ENCODE measurements at places on chromosomes 5 and 9. TPM values are rescaled to one million over a fixed set of nuclear protein-coding genes. Genes with fewer than 3 reads are reported as not detected.

DNA sequence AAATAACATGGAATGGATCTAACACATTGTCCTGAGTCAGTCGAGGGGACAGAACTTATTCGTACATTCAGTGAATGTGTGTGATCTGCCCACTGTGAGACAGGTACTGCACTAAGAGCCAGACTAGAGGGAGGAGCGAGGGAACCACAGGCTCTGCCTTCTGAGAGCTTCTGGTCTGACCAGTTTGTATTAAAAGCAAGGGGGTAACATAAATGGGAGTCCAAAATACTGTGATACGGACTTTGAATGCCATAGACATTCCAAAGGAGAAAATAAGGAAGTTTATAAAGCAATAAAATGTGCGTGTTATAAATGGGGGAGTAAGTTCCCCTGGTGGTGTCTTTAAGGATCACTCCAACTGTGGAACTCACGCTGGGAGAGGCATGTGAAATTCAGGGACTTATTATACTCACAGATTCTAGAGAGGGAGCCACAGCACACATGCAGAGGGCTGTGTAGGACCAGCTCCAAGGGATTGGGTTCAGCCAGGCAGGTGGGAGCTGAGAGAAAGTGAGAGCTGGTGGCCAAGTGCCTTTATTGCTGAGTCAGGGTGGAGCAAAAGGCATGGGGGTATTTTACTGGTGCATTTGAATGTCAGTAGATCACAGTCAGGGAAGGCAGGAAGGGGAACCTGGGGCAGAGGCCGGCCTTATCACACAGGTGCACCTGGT, 186.5 kb upstream of the WWC1 start:
- no peaks in the 10 kb centered on the region for H3K36me3 ChIP-seq
- H3K27me3 ChIP-seq: no peaks in the 10 kb centered on the region
- H3K4me1 ChIP-seq: no peaks in the 10 kb centered on the region
- no peak for DNase-seq

GRCh38 chr9:126439402-126439765, 112.8 kb downstream of the MVB12B start:
- no peak for DNase-seq
- peaks cover 18% of the 10 kb centered on the region for H3K4me1 ChIP-seq
- H3K27ac ChIP-seq: no peak overlapping the region
- no peak overlapping the region for H3K4me3 ChIP-seq
- H3K36me3 ChIP-seq: peaks cover 8% of the 10 kb centered on the region

DNA sequence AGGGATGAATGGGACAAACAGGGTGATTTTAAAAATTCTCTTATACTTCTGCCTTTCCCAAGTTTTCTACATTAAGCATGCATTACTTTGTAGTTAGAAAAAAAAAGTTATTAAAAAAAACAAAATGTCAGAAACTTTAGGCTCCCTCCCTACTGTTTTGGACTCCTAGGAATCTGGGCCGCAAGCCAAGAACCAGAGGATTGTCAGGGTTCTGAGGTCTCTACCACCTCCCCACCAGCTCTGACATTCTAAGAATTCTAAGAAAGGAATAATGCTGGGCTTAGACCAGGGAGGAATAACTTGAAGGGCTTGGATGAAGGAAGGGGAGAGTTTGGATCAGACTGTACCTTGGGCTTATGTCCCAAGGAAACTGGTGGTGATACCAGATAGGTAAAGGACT, 1.1 kb upstream of the ARHGEF39 start:
- H3K4me3 ChIP-seq: peak overlapping the region; percentile 86
- H3K36me3 ChIP-seq: peaks cover 23% of the 10 kb centered on the region
- no peak for DNase-seq
- H3K27ac ChIP-seq: peak overlapping the region; percentile 70
- peaks cover 2% of the 10 kb centered on the region for H3K27me3 ChIP-seq
- H3K4me1 ChIP-seq: peaks cover 55% of the 10 kb centered on the region

DNA sequence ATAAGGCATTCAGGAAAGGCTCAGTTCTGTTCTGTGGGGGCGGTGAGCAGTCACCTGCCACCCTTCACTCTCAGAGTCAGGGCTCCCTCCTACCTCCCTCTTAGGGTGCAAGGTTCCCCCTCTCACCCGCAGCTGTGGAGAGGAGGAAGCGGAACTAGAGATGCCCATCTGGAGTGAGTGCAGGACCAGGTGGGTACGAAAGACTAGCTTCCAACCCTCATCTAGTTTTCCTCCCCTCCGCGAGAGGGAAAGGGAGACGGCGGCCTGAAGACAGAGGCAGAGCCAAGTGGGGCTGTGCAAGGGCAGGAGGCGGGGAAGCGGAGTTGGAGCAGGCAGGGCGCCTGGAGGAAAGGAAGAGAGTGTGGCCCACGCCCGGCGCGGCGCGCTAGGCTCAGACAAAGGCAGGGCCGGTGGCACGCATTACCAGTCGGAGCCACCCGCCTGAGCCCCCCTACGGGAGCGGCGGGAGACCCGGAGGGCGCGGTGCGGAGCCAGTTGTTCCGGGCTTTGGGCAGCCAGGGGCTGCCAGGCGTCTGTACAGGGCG, 7.3 kb downstream of the PRR7 start:
- DNase-seq: no peak
- H3K27ac ChIP-seq: peak overlapping the region; percentile 77
- peaks cover 7% of the 10 kb centered on the region for H3K36me3 ChIP-seq
- H3K4me1 ChIP-seq: peaks cover 30% of the 10 kb centered on the region
- peak overlapping the region; percentile 78 for H3K4me3 ChIP-seq

- H3K4me1 ChIP-seq: no peaks in the 10 kb centered on the region
- DNase-seq: no peak
- H3K27me3 ChIP-seq: no peaks in the 10 kb centered on the region
- H3K36me3 ChIP-seq: no peaks in the 10 kb centered on the region
- no peak overlapping the region for H3K27ac ChIP-seq
Measured at GRCh38 chr5:165502893-165503691, 1997.7 kb downstream of the MAT2B start.

DNA sequence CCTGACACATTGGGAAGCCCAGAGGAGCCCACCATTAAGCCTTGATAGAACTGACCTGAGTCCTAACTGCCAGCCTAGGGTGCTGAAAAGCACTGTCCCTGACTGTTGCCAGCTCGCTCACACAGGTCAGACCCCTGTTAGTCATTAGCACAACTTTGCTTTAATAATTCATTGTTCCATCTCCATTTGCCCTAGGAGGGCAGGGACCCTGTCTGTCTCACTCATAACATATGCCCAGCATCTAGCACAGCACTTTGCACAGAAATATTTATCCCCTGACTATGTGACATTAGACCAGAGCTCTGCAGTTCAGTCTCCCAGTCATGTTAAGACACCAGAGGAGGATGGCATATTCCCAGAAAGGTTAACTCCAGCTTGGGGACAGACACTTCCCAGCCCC, 61.8 kb upstream of the STXBP1 start:
- peaks cover 38% of the 10 kb centered on the region for H3K36me3 ChIP-seq
- no peaks in the 10 kb centered on the region for H3K27me3 ChIP-seq
- no peak for DNase-seq
- no peak overlapping the region for H3K4me3 ChIP-seq

DNA sequence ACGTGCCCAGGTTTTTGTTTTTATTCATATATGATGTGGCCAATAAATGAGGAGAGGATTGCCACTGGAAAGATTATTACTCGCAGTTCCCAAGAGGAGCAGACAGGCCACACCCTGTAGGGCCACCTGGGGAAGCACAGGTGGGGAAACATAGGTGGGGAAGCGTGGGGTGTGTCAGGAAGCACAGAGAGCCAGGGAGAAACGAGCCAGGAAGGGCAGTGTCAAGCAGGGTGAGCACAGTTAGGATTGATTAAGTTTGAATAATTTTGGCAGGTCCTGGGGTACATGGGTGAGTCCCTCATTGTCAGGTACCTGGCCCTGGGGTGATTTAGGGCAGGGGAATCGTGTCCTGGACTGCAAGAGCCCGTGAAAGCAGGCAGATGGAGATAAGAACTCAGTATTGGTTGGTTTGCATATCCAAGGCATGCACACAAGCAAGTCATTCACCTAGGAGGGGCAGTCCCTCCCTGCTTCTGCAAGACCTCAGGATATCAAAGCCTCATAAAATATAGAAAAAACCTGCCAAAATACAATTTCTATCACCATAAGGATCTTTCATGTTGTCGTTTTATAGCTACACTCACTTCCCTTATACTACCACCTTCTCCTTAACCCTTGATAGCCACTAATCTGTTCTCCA, 22.4 kb downstream of the MVB12B start:
- DNase-seq: no peak
- no peaks in the 10 kb centered on the region for H3K27me3 ChIP-seq
- no peak overlapping the region for H3K4me3 ChIP-seq
- H3K36me3 ChIP-seq: peaks cover 46% of the 10 kb centered on the region
- H3K4me1 ChIP-seq: peaks cover 7% of the 10 kb centered on the region
- H3K27ac ChIP-seq: no peak overlapping the region

DNA sequence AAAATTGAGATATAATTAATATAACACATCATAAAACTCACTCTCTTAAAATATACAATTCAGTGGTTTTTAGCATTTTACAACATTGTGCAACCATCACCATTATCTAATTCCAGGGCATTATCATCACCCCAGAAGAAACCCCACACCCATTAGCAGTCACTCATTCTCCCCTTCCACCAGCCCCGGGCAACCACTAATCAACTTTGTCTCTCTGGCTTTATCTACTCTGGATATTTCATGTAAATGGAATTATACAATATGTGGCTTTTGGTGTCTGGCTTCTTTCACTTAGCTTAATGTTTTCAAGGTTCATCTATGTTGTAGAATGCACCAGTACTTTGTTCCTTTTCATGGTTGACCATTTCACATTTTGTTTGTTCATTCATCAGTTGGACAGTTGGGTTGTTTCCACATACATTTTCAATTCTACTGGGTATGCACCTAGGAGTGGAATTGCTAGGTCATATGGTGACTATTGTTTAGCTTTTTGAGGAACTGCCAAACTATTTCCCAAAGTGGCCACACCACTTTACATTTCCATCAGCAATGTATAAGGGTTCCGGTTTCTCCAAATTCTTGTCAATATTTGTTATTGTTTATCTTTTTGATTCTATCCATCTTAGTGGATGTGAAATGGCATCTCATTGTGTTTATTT, 62.4 kb downstream of the MARCHF3 start:
- H3K36me3 ChIP-seq: peaks cover 2% of the 10 kb centered on the region
- H3K4me3 ChIP-seq: no peak overlapping the region
- peaks cover 30% of the 10 kb centered on the region for H3K4me1 ChIP-seq
- no peak for DNase-seq

GRCh38 chr5:136090319-136090718, 42.3 kb upstream of the SMAD5 start:
- H3K27ac ChIP-seq: no peak overlapping the region
- peaks cover 7% of the 10 kb centered on the region for H3K27me3 ChIP-seq
- DNase-seq: no peak
- no peaks in the 10 kb centered on the region for H3K36me3 ChIP-seq
- H3K4me1 ChIP-seq: no peaks in the 10 kb centered on the region

GRCh38 chr5:122054266-122054665, 23.8 kb downstream of the LOX start:
- H3K27ac ChIP-seq: peak overlapping the region; percentile 37
- no peak overlapping the region for H3K4me3 ChIP-seq
- no peaks in the 10 kb centered on the region for H3K4me1 ChIP-seq
- no peak for DNase-seq

DNA sequence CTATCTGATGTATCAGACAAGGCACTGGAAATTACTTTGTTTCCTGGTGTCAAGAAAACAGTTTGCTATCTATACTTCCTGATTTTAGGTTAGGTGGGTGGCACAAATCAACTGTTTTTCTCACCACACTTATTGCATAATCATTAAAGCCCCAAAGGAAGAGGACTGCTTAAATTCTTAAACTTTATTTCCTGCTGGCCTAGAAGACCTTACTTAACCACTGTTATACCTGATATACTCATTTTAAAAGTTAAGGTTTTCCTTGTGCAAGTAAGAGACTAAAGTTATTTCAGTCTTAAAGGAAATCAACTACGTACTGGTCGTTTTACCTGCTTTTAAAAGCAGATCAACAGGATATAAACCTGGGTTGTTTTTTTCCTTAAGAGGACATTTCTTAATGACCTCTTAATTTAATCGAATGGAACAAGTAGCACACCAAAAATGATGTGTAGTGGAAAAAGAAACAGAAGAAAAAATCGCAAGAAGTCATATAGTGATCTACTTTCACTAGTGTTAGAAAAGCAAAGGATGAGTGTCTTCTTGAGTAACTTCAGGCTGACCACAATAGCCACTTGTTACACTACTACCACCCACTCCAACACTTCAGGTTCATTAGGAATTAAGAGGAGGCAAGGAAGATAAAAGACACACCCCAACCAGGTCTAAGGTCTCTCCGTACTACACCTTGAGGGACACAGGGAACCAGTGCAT, 974 bp downstream of the CLINT1 start:
- DNase-seq: no peak
- no peaks in the 10 kb centered on the region for H3K27me3 ChIP-seq
- peaks cover 21% of the 10 kb centered on the region for H3K36me3 ChIP-seq
- peaks cover 73% of the 10 kb centered on the region for H3K4me1 ChIP-seq

DNA sequence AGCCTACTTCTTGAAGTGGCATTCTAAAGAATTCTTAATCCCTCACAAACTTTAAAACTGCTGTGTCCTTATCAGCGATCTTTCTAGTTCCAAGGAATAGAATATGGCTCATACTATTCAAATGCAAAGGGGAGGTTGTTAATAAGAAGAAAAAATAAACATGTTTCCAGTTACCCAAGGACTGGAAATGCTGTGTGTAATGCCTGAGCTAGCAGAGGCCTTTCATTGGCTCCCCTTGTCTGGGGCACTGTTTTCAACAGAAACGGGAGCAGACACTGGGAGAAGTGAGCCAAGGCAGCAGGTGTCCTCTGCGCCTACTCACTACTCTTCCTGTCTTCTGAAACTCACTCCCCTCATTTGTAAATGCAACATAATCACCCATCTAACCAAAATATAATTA, 253.0 kb downstream of the MARCHF11 start:
- H3K4me1 ChIP-seq: no peaks in the 10 kb centered on the region
- H3K27me3 ChIP-seq: no peaks in the 10 kb centered on the region
- H3K36me3 ChIP-seq: no peaks in the 10 kb centered on the region
- no peak for DNase-seq
- H3K4me3 ChIP-seq: no peak overlapping the region

DNA sequence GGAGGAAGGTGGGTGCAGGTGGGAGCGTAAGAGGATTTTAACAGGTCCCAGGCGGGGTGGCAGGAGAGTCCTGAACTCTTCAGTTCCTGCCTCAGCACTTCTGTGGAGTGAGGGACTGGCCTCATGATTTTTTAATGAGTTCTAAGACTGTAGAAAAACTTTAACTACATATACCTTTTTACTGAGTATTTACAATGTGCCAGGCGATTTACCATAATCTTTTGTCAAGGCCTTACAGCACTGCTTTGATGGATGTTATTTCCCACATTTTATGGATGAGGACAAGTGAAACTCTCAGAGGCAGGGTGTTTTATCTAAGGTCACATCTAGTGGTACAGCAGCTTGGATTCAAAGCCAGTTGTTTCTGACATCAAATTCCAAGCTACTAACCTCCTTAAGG, 99.5 kb downstream of the PJA2 start:
- H3K27me3 ChIP-seq: no peaks in the 10 kb centered on the region
- H3K4me3 ChIP-seq: no peak overlapping the region
- H3K27ac ChIP-seq: no peak overlapping the region
- DNase-seq: no peak

Gene MED27
- 24.7 TPM for total RNA-seq

Gene TAF11L5
- total RNA-seq: not detected

Gene SMC2
- total RNA-seq: 79.5 TPM

Gene SOHLH1
- total RNA-seq: not detected

Gene OR13C3
- total RNA-seq: not detected

Data from activated CD8-positive, alpha-beta T cell treated with anti-CD3 and anti-CD28 coated beads, Interleukin-2, amount 10 ng/mL, durations not matched to agents 7 days and 5 days (primary cell).